Stimulated activated CD4-positive, alpha-beta T cell treated with anti-CD3 and anti-CD28 coated beads, Interleukin-1b, Interleukin-23, amount 100 ng/mL, for 4 hours (primary cell): ENCODE measurements at places on chromosomes 1 and 21.
A peak's percentile ranks its signal among the peaks of the same experiment; 100 is the strongest.

GRCh38 chr1:230084408-230085177, 17.6 kb downstream of the GALNT2 start:
- peak; percentile 36 for DNase-seq

- no peak for DNase-seq
Measured at GRCh38 chr1:176656257-176656995, 193.5 kb downstream of the PAPPA2 start.

GRCh38 chr1:116256286-116256649, 116.8 kb upstream of the ATP1A1 start:
- DNase-seq, result no peak

GRCh38 chr21:42815217-42815616, 64.1 kb downstream of the WDR4 start:
- DNase-seq, result no peak
